NCI-H2081 (cell line): ENCODE measurements at places on chromosomes 13 and 19.

GRCh38 chr19:40494191-40494838, 27.5 kb downstream of the SPTBN4 start:
- no peak for DNase-seq

DNA sequence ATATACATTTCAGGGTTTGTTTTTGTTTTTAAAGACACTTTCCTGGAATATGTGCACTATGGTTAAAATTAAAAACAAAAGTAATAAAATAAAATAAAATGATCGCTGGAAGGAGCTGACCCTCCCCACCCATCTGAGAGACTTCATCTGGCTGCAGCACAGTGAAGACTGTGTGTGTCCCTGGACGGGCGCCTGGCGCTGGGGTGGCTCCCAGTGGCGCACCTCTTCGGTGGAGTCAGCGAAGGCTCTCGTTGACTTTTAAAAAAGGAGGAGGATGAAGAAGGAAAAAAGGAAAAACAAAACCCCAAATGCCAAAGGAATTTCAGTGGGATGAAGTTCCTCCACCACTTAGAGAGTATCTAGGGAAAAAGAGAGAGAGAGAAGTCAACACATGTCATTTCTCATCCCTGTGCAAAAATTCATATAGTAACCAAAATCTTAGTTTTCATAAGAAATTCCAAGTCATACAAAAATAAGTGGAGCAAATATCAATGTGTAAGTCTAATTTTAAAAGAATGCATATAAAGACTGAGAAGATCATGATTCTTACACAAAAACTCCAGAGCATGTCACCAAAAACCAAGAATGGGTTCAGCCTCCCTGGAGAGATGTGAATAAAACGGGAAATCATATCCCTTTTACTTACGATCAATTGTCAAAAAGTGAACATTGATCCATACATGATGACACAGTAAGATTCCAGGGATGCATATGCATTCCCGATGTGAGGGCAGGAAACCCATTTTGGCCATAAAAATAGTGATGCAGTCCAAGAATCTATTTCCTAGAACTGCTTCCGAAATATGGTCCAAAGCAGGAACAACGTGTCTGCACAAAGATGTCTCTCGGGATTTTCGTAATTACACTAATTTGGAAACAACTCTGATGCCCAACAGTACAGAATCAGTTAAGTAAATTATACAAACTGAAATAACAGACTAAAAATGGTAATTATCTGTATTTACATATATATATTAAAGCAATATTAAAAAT, 123.8 kb downstream of the STK24 start:
- DNase-seq = no peak

DNA sequence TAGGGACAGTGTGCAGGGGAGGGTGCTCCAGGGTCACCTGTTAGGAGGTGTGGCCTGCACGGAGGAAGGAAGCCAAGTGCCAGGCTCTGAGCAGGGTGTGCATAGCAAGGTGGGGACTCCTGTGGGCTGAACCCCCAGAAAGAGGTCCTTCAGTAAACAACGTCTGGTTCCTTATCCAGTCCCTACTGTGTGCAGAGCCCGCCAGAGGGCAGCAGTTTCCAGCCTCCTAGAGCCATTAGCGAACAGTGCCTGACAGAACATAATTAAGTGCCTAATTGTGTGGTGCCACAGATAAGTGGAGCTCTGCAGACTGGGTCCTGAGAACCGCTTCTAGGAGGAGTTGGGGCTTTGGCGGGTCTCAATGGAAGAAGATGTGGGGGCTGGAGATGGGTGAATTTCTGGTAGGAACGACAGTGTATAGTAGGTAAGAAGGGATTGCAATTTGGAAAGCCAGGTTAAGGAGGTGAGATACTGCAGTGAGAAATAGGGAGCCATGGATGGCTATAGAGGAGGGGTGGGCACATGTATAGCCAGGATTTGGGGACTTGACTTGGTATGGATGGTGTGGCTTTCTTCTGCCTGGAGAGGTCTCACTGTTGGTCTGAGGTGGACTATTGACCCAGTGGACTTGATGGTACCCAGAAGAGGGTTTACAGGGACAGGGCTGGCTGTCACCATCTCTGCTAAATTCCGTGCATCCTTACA, 323.1 kb downstream of the ZNF536 start:
- DNase-seq = no peak

- peak; percentile 70 for DNase-seq
Measured at GRCh38 chr19:43594710-43595604, 977 bp downstream of the IRGQ start.
